ENCODE measurements at places on chromosomes 6 and 20.

- DNase-seq, result peak; percentile 91
Measured at GRCh38 chr6:34888874-34889555, at the start of gene ANKS1A. ANKS1A (plus strand) TSS chr6:34889255; CDS start chr6:34889403, 148 bp downstream.

GRCh38 chr6:86848986-86849385, 88.3 kb upstream of the HTR1E start:
- DNase-seq, result no peak

DNA sequence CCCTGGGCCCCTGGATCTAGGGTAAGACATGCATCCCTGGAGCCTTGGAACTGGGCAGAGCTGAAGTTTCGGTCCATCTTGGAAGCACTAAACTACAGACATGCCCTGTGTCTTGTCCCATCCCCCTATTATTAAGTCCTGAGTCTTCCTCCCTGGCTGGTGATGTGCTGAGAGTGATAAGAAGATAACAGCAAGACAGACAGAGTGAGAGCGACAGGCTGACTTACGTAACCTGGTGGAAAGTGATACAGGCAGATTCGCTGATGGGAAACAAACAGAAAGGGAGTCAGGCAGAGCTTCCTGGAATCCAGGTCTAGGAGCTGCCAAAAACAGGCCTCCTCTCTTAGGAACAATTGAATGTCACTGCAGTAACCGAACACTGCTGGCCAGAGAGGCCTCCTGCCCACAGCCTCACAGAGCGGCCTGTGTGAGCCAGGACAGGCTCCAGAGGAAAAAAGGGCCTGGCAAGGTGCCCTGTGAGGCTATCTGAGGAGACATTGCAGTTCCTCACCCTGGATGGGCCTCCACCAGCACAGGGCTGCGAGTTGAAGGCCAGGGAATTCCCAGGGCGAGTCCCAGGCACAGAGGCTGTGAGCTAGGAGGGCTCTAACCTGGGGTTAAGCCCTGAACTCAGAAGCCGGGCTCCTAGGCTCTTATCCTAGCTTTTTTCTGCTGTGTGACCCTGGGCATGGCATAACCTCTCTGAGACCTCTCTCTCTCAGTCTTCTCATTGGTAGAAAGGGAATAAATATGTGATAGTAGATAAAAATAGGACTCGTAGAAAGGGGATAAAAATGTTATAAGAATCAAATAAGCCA, 34.2 kb upstream of the B4GALT5 start:
- DNase-seq, result no peak

DNA sequence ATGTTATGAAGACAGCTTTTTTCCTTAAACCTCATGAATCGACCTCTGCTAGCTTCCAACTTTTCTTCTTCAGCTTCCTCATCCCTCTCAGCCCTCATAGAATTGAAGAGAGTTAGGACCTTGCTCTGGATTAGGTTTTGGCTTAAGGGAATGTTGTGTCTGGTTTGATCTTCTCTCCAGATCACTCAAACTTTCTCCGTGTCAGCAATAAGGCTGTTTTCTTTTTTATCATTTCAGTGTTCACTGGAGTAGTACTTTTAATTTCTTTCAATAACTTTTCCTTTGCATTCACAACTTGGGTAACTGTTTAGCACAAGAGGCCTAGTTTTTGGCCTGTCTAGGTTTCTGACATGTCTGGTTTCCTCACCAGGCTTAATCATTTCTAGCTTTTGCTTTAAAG, 32.6 kb downstream of the AIG1 start:
- DNase-seq, result no peak
